T-cell (primary cell): ENCODE measurements at places on chromosomes 6 and 20.

- DNase-seq = no peak
These were observed 2.6 kb upstream of the LKAAEAR1 start for GRCh38 chr20:64086801-64087200.

DNA sequence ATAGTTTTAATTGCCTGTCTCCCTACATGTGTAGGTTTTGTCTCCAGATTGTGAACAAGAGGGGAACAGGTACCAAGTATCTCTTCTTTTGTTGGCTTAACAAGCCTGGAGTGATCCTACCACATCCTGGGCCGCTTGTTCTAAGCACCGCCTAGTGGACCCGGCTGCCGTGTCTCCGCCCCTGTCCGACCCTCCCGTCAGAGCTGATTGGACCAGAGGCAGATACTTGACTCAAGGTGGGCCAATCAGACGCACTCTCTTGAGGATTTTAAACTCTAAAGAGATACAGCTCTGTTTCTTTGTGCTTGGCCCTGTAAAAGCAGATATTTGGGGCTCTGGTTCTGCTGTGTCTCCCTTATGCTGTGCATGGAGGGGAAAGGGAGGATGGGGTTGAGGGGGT, 68.2 kb downstream of the PRDM1 start:
- no peak for DNase-seq

- no peak for DNase-seq
These were observed 553.4 kb upstream of the EPHA7 start for GRCh38 chr6:93972791-93973190.

- DNase-seq = no peak
These were observed 157.7 kb downstream of the GJA1 start for GRCh38 chr6:121593011-121593641.

- DNase-seq = no peak
These were observed 250.8 kb downstream of the SMOC2 start for GRCh38 chr6:168691774-168692173.

DNA sequence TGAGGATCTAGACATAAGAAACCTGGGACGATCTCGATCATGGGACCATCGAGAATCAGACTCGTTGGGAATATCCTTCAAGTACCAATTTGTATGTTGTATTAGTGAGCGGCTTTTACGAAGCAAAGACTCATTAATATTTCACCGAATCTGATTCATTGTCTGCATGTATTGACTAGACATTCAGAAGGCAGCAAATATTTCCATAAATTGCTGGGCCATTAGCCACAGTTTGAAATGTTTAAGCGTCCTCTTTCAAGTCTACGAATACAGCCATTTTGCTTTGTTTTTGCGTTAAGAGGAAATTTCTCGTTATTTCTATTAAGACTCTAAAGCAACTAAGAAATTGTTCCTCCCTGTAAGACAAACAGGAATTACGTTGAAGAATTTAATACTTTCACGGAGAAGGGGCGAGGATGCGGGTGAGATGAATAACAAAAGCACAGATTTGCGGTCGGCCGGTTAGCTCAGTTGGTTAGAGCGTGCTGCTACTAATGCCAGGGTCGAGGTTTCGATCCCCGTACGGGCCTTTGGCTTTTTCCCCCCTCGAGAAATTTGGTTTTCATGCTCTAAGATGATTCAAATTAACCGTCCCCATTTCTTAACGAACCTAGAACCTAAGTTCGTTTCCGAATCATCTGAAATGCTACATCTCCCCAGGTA, 18.5 kb downstream of the POM121L2 start:
- DNase-seq = no peak

- peak; percentile 25 for DNase-seq
These were observed 21.1 kb downstream of the SESN1 start for GRCh38 chr6:109073344-109074132.

GRCh38 chr6:157551041-157551832, 170.2 kb downstream of the ZDHHC14 start:
- DNase-seq = no peak

GRCh38 chr6:18326980-18327379, 60.2 kb upstream of the RNF144B start:
- no peak for DNase-seq

DNA sequence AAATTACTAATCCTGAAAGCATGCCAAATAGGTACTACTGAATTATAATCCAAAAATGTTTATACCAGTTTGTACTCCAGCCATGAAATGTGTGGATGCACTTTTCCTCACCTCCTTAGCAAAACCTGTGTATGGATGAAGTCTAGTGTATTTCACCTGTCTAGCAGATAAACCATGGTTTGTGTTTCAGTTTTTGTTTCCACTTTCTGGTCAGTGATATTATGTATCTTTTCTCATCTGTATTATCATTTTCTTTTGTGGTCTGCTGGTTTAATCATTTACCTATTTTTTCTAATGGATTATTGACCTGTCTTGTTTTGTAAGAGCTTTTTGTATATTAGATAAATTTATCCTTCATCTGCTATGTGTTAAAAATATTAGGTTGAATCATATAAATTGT, 41.0 kb upstream of the TMEM217 start:
- no peak for DNase-seq

- DNase-seq = no peak
These were observed 296.2 kb upstream of the MARCKS start for GRCh38 chr6:113560908-113561307.

DNA sequence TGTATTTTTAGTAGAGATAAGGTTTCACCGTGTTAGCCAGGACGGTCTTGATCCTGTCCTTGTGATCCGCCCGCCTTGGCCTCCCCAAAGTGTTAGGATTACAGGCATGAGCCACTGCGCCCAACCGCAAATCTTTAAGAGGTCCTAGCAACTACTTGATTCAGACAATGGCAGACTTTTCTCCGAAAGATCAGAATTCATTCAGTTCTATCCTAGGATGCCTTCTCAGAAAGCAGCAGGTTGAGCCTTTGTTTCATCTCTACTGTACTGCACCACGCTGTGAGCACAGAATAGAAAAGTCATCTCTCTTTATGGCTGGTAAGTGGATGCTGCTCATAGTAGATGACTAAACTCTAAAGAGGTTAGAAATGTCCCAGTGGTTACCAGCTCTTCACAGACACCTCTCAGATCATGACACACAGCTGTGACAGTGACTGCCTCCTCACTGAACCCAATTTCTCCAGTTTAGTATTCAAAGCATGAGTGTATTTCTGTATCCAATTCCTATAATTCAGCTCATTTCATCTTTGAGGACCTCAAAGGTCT, 6.0 kb upstream of the HSF2 start:
- DNase-seq = no peak

DNA sequence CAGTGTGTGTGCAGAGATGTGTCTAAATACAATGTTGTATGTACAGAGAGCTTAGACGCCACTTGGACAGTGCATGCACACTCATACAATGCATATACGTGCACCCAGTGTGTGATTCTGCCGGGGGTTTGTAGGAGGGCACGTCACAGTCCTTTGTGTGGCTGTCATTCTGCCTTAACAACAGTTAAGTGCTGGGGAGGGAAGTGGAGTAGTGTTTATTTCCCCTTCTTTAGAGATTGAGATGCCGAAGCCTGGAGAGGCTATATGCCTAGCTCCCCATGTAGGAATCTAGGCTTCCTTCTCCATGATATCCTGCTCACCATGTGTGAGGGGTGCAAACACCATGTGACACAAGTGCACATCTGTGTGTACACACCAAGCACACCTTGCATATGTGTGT, 38.2 kb downstream of the MDFI start:
- DNase-seq = no peak

DNA sequence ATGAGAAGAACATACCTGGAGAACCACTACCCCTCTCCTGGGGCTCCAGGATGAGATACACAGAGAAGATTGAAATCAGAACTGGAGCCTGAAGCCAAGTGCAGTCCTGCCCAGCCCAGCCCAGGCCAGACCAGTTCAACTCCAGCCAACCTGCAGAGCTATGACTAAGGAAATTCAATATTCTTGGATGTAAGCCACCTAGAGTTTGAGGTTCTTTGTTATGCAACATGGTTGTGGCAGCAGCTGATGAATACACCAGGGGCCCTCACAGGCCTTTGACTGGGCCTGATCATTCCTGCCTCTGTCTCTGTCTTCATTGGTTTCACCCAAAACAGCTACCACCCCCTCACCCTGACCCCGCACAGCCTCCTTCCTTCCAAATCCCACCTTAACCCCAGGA, 167.8 kb downstream of the LRFN2 start:
- no peak for DNase-seq
